Activated T-helper 1 cell treated with Interleukin-2 at 50 U/mL for 16 hours (primary cell): ENCODE measurements at places on chromosomes 7 and 10.

DNA sequence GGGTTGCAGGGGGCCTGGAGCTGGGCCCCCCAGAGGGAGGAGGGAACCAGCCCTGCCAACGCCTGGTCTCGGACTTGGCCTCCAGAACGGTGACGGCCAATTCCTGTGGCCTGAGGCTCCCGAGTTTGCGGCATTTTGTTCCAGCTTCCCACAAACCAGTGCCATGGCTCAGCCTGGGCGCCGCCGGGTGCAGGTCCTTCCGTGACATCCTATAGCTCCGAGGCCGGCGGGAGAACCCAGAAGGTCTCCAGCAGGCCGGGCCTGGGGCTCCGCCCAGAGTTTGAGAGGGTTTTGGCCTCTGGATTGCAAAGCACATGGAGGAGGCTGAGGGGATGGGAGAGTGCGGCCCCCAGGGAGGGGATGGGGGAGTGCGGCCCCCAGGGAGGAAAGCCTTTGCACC is 92.6 kb downstream of the UNCX start:
- no peak for DNase-seq

- no peak for DNase-seq
Measured at GRCh38 chr10:69352569-69353264, 64.0 kb downstream of the TACR2 start.

- no peak for DNase-seq
Measured at GRCh38 chr7:378041-378420, 88.1 kb downstream of the FOXL3 start.

DNA sequence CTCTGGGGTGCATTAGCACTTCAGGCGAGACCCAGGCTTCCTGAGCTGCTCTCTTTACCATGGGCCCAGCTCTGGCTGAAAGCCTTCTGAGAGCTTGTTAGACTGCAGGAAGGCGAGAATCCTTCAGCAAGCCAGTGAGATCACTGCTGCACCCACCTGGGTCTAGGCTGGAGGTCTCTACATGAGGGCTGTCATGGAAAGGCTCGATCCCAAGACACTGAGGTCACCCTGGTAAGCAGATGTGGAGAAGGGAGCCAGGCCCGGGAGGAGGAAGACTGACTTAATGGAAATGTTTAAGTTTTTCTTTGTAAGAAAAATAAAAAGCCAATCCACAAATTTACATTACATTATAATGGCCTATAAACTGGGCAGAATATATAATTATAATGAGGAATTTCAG is 684.5 kb downstream of the TNS3 start:
- no peak for DNase-seq

GRCh38 chr10:19946791-19947190 is 130.6 kb downstream of the PLXDC2 start:
- no peak for DNase-seq

GRCh38 chr10:22677333-22677732 is 37.0 kb downstream of the PIP4K2A start:
- DNase-seq: no peak

DNA sequence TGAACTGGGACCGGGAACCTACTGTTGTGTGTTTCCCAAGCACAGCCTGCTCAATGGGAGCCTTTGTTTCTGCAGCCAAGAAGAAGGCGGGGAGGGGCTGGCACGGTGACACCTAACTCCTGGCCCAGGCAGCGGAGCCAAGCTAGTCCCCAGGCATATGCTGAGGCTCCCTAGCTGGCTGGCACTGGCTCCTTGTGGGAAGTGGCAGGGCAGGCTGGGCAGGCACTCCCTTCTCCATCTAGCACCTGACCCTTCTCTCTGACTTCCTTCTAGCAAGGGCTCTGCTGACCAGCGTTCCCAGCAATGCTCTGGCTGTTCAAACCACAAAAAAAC is 325.0 kb downstream of the PLXNA4 start:
- DNase-seq: no peak

DNA sequence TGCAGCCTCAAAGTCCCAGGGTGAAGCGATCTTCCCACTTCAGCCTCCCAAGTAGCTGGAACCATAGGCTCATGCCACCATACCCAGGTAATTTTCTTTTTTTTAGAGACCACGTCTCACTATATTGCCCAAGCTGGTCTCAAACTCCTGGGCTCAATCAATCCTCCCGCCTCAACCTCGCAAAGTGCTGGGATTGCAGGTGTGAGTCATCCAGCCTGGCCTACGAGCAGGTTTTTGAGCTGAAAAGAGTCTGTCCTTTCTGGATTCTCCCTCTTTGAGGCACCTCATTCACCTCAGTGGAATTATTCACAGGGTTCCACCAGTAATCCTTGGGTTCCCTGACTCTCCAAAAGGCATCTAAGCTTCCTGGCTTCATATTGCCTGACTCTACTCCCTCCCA is 7.6 kb upstream of the LEP start:
- no peak for DNase-seq

- no peak for DNase-seq
Measured at GRCh38 chr10:133159950-133160825, at the start of gene KNDC1. Gene KNDC1 (plus strand): TSS chr10:133160219. CDS start chr10:133160468, 249 bp downstream.

DNA sequence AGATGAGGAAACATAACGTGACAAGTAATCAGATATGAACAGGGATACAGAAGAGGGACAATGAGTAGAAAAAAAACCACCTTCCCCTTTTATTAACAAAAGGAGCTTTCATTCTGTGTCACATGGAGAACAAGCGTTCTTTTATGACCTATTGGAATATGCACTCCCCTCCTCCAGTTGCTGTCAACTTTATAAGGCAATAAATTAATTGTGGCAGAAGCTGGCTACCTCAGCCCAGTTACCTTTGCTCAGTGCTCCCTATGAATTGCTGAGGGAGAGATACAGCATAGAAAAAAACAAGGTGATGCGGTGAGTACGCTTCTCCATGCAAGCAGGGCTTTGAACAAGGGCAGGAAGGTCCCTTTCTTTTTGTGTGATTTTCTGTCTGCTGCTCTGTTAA is at the start of gene MGAM2:
TSS of gene MGAM2 (plus strand) at position 220 of the 400 bp plus-strand sequence. CDS start 5,156 bp downstream, outside the sequence.
- no peak for DNase-seq

DNA sequence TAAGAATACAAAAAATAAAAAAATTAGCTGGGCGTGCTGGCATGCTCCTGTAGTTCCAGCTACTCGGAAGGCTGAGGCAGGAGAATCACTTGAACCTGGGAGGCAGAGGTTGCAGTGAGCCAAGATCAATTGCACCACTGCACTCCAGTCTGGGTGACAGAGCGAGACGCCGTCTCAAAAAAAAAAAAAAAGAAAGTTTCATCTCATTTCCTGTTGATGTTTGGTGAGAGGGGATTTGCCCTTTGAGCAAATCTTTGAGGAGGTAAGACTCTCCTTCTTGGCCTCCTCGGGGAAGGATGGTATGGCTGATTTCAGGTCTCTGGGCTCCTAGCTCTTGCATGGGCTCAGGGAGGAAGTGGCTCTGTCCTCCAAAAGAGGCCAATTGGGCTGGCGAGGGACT is 3.6 kb upstream of the GRID2IP start:
- DNase-seq: no peak

DNA sequence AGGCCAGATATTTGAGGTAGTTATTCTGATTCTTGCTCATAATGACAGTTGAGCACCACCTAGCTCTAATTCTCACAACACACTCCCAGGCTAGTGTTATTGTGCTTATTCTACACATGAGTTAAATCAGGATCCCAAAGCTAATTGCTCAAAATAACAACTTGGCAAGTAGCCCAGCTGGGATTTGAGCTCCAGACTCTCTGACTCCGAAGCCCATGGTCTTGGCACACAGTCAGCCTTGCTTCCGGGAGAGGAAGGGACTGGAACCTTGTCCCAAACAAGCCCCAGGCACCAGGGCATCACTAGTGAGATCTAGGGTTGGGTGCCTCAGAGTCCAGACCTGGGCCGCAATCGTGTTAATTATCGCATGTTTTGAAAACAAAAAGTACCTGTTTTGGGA is 101.4 kb downstream of the GPAM start:
- no peak for DNase-seq

DNA sequence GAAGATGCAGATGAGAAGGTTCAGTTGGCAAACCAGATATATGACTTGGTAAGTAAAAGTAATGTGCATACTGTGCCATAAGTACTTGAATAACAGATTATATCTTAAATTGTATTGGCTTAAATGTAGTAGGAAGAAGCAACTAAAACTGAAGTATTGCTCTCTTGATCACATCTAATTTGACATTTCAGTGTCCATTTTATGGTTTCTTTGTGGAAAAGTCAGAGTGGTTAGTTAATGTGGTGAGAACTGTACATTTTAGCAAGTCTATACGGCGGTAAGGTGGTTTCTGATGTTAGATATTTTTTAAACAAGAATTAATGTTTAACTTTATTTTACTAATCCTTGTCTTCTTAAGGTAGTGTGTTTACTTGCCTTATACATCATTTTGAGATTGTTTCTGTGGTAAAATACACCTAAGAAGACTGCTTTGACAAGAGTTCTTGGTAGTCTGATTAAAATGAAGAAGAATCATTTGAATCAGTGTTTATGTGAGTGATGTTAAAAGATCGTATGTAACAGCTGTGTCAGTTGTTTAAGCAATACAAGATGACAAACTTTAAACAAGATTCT is 5.1 kb downstream of the ING3 start:
- DNase-seq: no peak

DNA sequence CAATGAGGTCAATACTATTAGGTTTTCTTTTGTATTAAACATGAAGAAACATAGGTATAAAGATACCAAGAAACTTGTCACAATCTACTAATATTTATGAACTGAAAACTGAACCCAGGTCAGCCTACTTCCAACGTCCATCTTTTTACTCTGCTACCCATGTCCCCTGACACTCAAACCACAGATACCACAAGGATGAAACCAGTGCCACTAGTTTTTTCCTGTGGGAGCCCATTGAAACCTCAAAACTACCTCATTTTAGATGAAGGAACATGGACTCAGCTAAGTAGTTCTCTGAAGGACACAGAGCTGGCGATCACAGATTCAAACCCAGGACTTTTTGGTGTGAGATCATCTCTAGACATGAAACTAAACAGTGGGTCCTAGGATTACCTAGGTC is 6.8 kb downstream of the TET1 start:
- no peak for DNase-seq

DNA sequence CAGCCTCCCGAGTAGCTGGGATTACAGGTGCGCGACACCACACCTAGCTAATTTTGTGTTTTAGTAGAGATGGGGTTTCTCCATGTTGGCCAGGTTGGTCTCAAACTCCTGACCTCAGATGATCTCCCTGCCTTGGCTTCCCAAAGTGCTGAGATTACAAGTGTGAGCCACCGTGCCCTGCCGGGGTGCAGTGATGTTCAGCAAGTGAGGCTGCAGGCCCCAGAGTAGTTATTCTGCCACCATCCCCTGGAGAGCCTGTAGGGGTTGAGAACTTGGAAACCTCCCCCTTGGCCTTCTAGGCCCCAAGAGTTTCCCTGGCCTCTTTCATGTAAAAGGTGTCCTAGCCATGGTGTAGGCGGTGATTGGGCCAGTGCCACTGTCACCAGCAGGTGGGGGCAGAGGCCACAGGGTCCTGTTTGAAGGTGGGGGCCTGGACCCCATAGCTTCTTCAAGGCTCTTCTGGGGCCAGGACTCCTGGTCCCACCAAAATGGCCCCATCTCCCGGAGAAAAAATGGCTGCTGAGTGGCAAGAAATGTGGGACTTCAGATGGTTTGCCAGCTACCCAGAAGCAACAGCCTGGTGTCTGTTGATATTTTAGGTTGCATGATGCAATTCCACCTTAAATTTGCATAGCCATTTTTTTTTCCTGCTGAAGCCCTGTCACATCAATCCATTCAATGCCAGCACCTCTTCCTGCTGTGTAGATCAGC is 25.5 kb upstream of the INMT start:
- DNase-seq: no peak

DNA sequence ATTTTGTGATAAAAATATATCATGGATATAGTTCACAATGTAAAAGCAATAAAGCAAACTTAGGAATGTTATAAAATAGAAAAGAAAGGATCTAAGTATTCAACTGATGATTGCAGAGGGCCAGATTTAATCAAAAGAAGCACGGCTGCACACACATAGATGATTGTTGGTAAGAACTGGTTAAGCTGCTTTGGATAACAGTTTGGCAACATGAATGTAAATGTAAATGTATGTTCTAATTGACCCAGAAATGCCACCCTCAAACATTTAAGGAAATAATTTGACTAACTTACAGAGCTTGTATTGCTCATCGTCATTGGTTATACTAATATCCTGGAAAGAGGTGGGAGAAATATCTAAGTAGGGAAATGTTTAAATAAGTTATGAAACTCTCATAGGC is 13.1 kb downstream of the ZNF485 start:
- DNase-seq: no peak
